ENCODE measurements at places on chromosomes 7 and 10.

DNA sequence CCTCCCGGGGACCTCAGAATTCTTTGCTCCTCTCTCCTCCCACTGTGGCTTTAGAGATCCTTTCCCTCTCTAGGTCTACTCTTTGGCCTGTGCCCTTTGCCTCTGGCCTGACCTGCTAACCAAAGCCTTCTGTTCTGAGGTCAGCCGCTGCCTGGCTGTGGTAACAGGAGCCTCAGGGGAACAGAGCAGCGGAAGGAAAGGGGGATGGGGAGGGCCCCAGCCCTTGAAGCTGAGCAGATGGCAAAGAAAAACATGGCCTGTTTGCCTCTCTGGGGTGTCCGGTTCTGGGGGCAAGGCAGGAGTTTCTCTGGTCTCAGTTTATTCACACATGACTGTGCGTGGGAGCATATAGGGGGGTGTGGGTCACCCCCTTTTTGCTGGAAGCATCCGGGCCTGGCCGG lies 28.2 kb downstream of the COL26A1 start:
- DNase-seq: peak; percentile 71

- peak; percentile 31 for DNase-seq
Measured at GRCh38 chr10:112842832-112843360, 107.2 kb upstream of the TCF7L2 start.

- no peak for DNase-seq
Measured at GRCh38 chr10:76334255-76334654, 902.8 kb downstream of the LRMDA start.

GRCh38 chr7:137992550-137993394 lies 9.1 kb downstream of the CREB3L2 start:
- no peak for DNase-seq

GRCh38 chr7:36283181-36283580 lies 106.5 kb upstream of the ANLN start:
- DNase-seq: no peak

DNA sequence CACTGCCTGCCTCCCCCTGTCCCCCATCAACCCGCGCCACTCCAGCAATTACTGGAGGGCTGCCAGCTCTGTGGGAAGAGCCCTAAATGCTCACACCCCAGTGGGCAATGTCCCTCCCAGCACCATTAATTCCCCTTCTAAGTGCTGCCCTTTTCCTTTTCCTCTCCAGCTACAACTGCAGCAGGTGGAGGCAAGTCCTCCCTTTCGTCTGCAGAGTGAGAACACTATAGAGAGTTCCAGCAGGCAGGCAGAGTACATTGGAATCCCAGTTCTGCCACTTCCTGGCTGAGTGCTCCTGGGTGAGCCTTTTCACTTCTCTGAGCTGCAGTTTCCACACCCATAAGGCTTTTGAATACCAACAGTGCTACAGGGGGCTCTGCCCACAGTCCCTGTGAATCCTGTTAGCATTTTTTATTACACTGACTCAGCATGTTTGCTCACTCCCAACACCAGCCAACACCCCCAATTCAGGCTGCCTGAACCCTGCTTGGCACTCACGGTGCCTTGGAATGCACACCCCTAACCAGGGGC lies 447.0 kb downstream of the GRID1 start:
- DNase-seq: no peak

DNA sequence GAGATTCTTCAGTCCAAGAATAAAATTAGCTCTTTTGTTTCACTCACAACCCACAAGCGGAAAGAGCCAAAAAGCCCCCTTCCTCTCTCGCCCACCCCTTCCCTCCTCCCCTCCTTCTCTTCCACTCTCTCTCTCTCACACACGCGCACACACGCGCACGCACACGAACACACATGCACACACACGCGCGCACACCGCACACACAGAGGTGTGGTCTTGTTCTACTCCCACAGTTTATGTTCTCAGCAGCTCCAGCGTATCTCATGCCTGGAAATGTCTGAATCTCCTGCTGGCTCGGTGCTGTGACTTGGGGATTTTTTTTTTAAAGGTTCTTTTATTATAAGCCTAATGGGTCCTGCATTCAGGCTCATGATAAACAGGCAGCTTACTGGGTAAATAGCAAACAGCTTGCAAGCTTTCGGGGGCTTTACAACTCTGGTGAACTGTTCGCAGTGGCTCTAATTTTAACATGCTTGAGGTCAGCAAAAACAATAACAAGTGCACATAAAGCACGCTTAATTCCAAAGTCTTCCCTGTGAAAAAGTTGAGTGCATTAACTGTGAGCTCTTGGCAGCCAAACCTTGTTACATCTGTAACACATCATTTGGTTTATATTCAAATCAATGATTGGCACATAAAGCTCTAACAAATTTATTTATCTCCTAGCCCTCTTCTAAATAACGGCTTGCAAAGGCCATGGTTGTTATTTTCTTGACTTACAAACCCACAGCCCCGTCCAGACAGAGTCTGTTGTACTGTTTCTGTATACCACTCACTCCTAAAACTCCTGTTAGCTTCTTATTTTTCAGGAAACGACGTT lies 424.1 kb upstream of the MGMT start:
- no peak for DNase-seq

DNA sequence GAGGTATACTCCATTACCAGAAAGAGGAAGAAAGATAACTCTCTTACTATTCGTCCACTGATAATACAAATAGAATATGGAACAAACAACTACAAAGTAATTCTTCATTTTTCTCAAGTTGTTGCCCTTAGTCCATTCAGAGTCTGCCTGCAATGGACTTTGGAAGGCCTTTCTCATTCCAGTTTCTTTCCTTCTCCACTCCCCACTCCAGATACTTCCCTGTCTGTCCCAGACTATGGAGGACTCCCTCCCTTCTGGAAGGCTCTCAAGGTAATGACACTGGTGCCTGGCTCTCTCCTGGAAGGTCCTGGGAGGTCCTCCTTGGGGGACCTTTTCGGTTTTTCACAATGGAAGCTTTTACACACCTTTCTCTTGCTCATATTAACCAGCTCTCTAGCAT lies 167.8 kb downstream of the SDHAF3 start:
- no peak for DNase-seq

DNA sequence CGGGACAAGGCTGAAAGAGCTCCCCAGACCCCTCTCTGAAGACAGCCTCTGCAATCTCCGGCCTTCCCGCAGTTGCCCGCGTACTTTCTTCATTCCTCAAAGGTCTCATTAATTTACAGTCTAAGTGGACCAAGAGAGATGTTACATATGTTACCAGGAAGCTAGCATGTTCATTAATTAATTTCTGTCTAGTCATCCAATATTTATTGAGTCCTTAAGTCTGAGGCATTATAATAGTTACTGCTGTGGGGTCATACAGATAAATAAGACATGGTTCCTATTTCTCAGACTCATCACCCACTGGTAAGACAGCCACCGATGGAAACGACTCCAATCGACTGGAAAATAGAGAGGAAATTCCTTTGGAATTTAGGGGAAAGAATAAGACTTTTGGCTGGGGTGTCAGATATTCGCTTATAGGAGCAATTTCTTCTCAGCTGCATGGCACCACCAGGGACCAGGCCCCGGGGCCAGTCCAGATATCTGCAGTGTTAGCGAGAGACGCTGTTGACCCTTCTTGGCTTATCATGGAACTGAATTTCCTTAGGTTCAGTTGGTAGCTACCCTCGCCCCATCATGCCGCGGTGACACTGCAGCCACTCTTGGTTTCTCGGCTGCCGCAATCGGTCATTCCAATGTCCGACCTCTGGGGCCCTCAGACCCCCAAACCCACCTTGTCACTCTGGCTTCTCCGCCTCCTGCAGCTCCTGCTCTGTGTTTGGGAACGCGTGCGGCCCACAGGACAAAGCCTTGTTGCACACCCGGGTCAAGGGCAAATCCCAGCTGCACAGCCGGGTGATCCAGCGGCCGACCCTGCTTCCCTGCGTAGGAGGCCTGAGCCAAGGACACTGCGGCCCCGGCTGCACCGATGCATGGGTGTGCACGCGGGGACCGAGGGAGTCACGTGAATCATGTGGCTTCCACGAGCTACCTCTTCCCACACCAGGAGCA lies 383.2 kb downstream of the DNAJB6 start:
- DNase-seq: no peak

GRCh38 chr10:113122947-113123346 lies 172.9 kb downstream of the TCF7L2 start:
- DNase-seq: no peak

DNA sequence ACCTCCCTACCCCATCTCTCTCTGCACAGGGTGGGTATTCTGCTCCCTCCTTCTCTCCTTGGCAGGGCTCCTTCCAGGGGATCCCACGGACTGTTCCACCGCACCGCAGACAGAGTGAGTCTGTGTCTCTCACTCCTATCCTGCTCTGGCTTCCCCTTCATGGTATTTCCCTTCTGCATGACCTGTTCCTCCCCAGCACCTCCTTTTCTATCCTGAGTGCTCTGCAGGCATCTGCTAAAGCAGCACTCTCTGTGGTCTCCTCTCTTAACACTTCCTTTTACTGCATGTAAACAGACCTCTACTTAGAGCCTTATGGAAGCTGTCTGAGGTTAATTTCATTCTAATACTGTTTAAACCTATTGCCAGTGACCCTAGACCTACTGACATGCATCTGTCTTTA lies 171.5 kb downstream of the CCSER2 start:
- DNase-seq: peak; percentile 8

Data from GM12891 (cell line).